ENCODE measurements at places on chromosomes 3 and 15.
A peak's percentile ranks its signal among the peaks of the same experiment; 100 is the strongest.

GRCh38 chr3:184186902-184187207, 856 bp downstream of the ABCF3 start:
- no peak for DNase-seq

DNA sequence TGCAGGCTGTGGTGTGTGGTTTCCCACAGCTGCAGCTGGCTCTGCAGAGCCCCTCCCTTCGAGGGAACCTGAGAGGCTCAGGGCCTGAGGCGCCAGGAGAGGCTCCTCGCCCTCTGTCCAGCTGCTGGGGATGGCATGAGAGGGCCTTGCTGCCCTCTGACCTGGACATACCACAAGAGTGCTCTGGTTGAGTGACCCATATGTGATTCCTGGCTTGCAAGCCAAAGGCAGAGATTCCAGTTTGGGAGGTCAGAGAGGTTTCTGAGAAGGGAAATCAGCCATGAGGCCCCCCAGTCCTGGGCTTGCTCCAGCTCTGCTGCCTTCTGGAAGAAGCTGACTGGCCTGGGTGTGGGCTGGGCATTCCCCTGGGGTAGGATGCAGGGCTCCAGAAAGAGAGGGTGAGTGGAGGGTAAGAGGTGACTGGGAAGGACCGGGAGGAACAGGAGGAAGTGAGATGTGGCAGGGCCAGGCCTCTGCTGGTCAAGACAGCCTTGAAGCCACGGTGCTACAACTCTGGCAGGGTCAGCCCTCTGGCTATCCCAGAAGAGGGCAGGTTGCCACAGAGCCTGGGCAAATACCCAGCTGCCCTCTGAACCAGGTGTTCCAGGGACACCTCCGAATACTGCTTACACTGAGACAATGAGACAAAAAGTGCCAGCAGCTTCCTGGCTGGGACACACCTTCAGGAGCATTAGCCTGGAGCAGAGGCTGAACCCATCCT, 16.0 kb upstream of the SRP14 start:
- no peak for DNase-seq

DNA sequence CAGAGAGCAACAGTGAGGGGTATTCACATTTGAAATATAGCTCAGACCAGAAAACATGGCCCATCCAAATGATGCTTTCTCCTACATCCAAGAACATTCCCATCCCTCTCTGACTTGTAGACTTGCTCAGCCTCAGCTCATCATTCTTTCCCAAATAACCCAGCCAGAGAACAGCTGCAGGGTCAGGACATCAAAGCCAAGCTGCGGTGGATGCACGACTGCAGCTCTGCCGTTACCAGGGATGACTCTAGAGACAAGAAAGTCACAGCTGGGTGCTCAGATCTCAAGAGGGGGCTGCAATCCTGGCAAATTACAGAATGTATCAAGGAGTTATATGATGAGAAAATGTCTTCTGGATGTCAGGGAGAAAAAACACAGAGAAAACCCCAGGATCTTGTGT, 944.3 kb downstream of the NTRK3 start:
- no peak for DNase-seq

GRCh38 chr3:23923786-23924185, 6.9 kb downstream of the RPL15 start:
- DNase-seq, result no peak

DNA sequence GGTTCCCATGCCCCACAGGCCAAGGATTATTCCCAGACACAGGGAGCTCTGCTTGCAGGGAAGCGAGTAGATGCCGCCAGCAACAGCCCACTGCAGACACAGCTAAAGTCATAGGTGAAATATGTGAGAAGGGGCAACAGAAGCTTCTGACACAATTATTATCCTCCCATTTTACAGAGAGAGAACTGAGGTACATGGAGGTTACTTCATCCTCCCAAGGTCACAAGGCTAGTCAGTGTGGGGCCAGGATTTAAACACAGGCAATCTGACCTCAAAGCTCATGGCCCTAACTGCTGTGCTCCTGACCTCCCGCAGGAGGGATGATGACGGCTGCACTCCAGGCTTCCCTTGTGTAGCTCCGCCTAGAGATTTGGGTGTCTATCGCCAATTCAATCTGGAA, 15.7 kb upstream of the FSIP1 start:
- DNase-seq, result no peak

DNA sequence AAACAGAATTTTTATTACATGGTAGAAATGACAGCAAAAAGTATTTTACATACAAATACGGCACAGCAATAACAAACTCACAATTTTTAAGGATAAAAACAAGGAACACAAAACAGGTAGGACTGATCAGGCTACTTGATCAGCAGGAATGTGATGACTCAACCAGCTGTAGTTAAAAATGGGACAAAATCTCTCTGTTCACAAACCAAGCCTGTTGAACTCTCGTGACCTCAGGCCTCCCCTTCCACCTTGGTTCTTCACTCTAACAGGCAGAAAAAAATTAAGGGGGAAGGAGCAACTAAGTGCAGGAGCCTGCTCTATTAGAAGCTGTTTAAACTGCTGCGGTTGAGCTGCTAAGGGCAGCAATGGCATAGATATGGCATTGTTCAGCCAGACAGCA, 18.7 kb downstream of the FBXL22 start:
- DNase-seq, result no peak

GRCh38 chr15:28914046-28914445, 28.3 kb downstream of the APBA2 start:
- DNase-seq, result no peak

GRCh38 chr15:101133751-101134261, 118.0 kb downstream of the CHSY1 start:
- no peak for DNase-seq

- DNase-seq, result no peak
Measured at GRCh38 chr3:52406791-52407510, 38.0 kb downstream of the SEMA3G start.

- DNase-seq, result no peak
Measured at GRCh38 chr15:35038626-35039451, 46.3 kb downstream of the NANOGP8 start.

GRCh38 chr15:39719109-39719508, 63.5 kb downstream of the FSIP1 start:
- DNase-seq, result no peak

GRCh38 chr15:47485419-47485818, 231.9 kb upstream of the SEMA6D start:
- DNase-seq, result no peak

GRCh38 chr3:29514170-29514569, 233.3 kb downstream of the RBMS3 start:
- no peak for DNase-seq

GRCh38 chr15:31412824-31413223, 86.2 kb downstream of the KLF13 start:
- no peak for DNase-seq

DNA sequence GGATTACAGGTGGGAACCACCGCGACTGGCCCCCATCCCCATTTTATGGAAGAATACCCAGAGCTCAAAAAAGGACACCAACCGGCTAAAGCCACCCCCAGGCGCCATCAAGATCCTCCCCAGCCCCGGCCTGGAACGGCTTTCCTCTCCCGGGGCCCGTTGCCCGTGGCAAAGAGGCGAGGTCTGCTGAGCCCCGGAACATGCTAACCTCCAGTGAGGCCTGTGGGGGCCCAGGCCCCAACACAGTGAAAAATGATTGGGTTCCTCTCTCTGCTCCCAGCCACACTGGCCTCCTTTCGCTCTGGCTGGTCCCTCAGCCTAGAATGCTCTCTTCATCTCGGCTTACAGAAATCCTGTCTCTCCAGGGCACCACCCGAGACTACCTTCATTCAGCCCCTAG, 46.5 kb upstream of the SMAD6 start:
- no peak for DNase-seq

GRCh38 chr3:121690777-121691405, 30.2 kb upstream of the HCLS1 start:
- DNase-seq, result no peak

- DNase-seq, result no peak
Measured at GRCh38 chr3:56443372-56443771, 24.9 kb downstream of the ERC2 start.

GRCh38 chr3:46059432-46059831, 32.1 kb upstream of the XCR1 start:
- no peak for DNase-seq

DNA sequence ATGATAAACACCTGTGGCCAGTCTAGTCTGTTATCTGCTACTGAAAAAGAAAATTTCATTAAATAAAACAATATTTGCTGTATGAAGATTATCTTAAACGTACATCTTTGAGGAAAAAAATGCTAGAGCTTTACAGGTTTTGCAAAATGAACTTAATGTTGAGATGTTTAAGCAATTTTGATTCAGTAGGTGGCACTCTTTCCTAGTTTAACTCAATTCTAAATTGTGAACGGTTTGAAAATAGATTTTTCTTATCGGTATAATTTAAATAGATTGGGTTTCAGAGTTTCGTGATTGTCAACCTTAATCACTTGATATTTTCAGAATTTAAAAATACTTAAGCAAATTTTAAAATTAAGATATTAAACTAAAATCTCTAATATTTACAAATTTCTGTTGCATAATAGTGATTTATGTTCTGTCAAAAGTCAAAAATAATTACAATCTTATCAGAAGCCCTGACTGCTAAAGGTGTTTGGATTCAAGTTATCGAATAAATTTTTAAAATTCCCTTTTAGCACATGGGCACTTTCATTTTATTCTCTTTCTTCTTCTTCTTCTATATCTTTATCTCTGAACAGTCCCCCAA, 7.0 kb upstream of the RNF111 start:
- no peak for DNase-seq

DNA sequence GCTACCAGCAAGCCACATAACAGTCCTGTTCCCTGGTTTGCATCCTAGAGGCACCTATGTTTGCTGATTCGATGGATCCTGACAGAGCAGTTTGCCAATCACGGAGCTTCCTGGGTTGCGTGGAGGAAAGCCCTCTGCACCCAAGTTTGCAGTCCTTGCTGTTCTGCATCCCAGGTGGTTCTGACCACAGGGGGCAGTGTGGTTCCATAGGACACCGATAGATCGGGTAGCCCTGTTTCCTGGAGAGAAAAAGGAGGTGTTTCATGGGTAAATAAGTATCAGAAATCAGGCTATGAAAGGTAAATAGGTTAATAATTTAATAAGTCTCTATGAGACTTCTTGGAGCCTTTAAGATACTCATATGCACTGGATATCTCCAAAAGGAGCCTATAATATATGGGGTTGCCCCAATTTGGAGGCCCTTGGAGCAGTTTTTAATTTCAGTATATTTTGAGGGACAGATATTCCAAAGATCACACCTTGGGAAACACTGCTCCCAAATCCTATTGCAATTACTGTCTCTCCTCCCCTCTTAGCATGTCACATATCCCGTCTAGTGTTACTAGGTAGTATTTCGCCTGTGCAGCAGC, 194.6 kb upstream of the TPM1 start:
- DNase-seq, result no peak

- DNase-seq, result no peak
Measured at GRCh38 chr3:44963571-44964325, 12.2 kb downstream of the ZDHHC3 start.

DNA sequence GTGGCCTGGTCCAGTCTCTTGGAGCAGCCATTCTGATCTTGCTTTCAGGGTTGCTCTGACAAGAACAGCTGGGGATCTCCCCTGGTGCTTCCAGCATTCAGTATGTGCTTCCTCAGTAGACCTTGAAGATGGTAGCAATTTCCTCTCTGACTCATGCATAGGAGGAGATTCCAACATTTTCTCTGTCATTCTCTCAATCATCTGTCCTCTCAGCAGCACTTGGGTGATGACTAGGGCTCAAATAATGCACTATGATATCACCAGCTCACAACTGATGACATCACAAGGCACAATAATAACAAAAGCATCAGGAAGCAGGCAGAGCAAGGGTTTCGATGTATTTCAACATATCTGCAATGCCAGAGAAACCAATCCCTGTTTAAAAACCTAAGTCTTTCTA, 52.7 kb downstream of the NFKBIZ start:
- peak; percentile 99 for DNase-seq

- DNase-seq, result no peak
Measured at GRCh38 chr3:53880396-53881345, 1.3 kb downstream of the ACTR8 start.
